ENCODE measurements at places on chromosomes 16 and 17.

- DNase-seq = no peak
Observed at GRCh38 chr16:62445909-62446308, 409.7 kb upstream of the CDH8 start.

DNA sequence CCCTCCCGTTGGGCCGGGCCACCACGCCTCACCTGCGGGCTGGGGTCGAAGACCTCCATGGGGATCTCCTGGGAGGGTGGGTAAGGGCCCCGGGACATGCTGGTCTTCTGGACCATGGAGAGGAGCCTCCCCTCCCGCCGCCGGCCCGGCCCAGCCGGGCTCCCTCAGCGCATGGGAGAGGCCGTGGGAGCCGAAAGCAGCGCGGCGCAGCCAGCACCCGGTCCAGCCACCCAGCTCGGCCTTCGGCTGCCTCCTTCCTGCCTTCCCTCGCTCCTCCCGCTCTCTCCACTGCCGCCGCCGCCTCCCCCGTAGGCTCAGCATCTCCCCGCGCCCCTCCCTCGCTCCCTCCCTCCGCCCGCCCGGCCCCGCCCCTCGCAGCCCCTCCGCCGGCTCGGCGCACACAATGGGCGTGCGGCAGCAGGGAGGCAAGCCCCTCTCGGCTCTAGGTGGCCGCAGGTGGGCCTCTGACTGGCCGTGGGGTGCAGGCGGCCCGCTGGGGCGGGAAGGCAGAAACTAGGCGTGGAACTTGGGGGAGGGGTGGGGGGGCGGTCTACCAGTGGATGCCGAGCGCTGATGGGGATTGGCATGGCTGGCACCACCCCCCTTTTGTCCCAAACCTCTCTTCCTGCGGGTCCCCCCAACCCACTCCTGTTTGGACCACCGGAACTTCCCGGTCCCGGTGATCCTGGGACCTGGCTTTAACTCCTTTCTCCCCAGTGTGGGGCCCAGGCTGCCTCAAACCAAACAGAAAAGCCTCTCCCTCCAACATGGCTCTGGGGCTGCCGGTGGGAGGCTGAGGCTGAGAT lies at the start of gene CACNB1:
CACNB1 (minus strand) TSS at position 290 of the 806 bp plus-strand sequence; CDS start at position 116, 174 bp downstream.
- DNase-seq = peak; percentile 53

DNA sequence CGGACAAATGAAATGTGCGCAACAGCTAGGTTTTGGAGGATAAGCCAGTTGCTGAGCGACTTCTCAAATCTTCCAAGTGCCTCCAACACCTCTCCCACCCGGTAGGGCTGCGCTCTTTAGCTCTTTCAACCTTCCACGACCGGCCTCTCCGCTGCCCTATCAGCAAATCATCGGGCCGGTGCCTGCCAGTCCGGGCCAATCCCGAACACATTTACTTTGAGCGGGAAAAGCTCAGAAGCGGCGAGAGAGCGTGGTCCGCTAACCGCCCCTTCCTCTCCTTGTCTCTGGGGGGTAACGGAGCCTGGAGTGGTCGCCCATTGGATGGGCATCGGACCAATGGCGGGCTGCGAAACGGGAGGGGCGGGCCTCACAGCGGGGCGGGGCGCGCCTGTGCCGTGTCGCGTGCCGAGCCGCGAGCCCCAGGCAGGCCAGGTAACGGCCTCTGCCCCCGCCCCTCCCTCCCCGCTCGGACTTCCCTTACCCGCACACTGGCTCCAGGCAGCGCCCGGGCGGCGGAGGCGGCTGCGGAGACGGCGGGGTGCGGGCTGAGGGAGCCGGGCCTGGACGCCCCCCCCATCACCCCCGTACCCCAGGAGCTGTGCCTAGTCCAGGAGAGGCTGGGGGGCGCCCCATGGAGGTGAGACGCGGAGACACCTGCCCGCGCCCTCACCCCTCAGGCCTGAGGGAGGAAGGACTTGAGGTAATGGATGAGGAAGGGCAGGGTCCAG lies at the start of gene MEIOC:
MEIOC (plus strand) TSS at position 486 of the 728 bp plus-strand sequence; CDS start at position 632, 146 bp downstream.
- DNase-seq = peak; percentile 2

DNA sequence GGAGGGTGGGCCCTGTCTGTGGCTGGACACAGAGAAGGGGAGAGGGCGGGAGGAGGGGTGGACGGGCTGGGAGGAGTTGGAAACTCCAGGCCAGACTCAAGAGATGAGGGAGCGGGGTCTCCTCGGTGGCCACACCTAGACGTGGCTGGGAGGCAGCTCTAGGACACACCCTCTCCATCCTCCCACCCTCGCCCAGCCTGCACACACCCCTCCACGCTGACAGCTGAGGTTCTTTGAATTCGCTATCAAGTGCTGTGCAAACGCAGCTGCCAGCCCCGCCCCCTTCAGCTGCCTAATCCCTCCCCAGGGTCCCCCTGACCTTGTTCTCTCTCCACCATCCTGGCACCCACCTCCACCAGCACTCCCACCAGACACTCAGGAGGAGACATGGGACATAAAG lies 48.7 kb downstream of the DNAH17 start:
- DNase-seq = no peak

All from CD4-positive, alpha-beta T cell treated with Interleukin-4 for 4 hours (primary cell).